ENCODE measurements at places on chromosomes 7 and 10. TPM values are rescaled to one million over a fixed set of nuclear protein-coding genes. Genes with fewer than 3 reads are reported as not detected.

DNA sequence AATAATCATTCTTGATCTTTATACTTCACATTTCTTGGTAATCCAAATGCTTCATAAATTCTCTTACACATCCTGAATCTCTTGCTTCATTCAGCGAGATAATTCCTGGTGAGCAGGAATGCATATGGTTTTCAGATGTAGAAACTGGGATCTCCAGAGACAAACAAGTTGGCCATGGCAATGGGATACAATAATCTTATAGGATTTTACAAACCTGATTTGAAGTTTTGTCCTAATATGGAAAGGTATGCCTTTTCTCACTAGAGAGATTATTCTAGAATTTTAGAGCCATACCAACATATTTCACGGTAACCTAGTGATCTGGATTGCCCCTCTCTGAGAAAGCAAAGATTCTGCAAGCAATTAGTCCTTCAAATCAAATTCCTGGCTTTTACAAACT, 13.1 kb upstream of the TRDMT1 start:
- no peak for DNase-seq

DNA sequence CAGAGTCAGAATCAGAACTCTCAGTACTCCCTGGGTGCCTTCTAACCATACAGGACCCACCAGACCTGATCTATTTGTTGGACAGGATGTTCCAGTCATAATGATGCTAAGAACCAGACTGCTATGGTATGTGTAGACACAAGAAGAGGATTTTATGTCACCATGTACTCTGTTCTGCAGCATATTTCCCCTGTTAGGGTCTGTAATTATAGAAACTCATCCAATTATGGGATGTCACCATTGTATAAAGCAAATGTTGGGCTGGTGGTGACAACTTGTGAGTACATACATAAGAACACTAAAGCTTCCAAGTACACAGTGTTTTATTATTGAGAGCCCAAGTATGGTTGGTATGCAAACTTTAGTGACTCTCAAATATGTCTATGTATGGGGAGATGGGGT, 67.1 kb upstream of the AGBL3 start:
- no peak for DNase-seq

Gene HOXA10
- total RNA-seq, result not detected

DNA sequence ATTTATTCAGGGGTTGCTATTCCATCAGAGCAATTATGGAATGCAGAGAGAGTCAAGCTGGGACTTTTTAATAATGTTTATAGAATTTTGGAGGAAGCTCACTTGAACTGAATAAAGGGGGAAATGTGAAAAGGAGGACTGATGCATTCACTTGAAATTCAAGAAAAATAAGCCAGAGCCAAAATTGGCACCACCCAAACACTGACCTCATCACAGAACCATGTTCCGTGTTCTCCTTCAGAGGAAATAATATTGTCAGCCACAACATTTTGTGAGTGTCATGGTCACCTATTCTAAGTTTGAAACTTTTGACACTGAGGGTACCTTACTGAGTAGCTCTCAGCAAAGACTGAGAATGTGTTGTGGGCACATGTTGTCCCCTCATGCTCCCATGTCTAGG, 207.0 kb downstream of the ANK3 start:
- no peak for DNase-seq

DNA sequence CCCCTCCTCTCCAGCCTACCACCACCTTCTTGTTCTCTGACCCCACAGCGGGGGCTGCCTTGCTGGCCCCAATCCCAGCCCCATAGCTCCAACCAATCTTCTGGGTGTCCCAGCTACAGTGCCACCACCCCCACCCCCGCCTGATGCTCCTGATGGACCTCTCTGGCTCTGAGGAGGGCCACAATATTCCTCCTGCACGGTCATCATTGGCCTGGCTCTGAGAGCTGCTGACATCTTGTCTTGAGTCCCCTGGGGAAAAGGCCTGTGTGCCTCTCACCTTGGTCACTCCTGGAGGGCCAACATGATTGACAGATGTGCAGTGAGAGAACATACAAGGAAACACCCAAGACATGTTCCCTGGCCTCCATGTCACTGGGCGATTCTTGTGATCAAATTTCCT, 7.6 kb downstream of the GDF2 start:
- no peak for DNase-seq

- no peak for DNase-seq
These were observed 340.1 kb downstream of the NXPH1 start for GRCh38 chr7:8773518-8773917.

- no peak for DNase-seq
These were observed 20.9 kb downstream of the SLC25A16 start for GRCh38 chr10:68506411-68506810.

GRCh38 chr7:79298145-79298760, 155.2 kb downstream of the MAGI2 start:
- DNase-seq, result no peak

DNA sequence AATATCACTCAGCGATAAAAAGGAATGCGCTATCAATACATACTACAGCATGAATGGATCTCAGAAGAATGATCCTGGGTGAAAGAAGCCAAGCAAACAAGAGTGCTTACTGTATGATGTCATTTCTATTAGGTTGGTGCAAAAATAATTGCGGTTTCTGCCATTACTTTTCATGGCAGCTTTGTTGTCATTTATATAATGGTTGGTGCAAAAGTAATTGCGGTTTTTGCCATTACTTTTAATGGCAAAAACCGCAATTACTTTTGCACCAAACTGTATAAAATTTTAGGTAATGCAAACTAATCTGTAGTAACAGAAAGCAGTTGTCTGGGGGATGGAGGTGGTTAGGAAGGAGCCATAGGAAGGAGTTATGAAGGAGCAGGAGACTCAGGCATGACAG, 318.3 kb upstream of the ZMIZ1 start:
- DNase-seq, result no peak

Gene FAM13C
- not detected for total RNA-seq

DNA sequence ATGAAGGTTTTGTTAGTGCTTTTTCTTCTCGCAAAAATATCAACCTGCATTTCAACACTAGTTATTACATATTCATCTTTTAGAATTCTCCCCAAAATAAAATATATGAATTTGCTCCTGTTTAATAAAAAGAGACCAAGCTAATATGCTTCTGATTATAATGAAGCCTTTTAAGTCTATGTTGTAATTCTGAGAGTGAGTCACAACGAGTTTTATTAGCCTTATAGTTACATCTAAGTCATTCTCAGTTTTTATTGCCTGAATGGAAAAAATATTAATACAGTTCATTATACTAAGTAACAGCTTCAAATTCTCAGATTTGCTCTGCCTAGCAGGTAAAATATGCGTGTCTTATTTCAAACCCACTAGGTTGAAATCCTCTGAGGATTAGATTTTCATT, 152.4 kb upstream of the CELF2 start:
- no peak for DNase-seq

GRCh38 chr7:84302949-84303348, 108.4 kb upstream of the SEMA3A start:
- DNase-seq, result no peak

All from T-helper 17 cell (primary cell).